ENCODE measurements at places on chromosomes 16 and 17.

DNA sequence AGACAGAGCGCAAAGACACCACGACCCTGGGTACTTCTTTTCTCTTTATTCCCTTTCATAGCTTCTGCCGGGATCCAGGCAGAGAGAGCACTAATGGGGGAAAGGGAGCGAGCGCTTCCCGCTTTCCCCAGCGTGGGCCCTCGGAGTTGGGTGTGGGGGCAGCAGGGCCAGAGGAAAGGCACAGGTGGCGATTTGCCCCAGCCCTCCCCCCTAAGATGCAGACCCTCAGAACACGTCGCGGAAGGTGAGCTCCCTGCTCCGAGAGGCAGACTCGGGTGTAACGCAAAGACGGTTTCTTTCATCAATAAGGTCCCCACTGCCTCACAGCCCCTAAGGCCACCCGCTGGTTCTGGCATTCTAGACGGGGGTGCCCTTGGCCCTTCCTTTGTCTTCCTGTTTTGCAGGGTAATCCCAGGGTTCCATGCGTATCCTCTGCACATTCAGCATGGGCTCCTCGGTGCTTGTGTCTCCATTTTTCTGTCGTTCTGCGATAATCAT lies 570 bp upstream of the NME3 start:
- DNase-seq, result peak; percentile 59

DNA sequence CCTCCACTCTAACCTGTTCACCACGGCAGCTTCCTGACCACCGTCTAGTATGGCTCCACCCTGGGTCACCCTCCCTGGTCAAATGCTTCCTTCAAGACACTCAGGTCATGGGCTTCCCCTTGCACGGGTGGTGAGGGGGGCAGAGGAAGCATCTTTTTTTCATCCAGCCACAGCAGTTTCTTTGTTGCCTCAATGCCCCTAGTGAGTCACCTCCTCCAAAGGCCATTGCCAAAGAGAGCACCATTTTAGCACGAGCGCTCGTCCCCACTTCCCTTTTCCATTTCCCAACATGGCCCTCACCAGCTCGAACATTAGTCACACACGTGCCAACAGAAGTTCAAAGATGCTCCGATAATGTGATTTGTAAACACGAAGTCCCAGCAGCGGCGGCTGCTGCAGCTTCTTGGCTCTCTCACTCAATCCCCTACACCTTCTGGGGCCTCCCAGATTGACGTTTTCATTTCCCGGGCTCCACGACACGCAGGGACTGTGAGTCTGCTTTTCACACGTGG lies 134.6 kb downstream of the GAS7 start:
- no peak for DNase-seq

DNA sequence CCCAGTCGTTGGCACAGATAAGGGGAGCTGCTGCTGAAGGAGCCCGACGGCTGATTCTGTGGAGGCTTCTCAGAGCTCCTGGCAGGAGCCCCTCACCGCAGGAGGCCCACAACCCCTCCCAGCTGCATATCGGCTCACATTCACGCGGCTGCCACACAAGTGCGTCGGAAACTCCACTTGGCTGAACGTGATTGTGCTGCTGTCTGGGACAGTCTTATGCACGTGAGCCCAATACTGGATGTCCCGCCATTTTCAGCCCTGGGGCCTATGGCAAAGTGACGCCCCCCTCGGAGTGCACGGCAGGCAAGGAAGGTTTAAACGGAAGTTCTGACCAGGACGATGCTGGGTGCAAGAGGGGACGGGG lies 8.7 kb upstream of the PITPNA start:
- no peak for DNase-seq

GRCh38 chr17:17497065-17497844 lies 1.1 kb upstream of the RASD1 start:
- DNase-seq, result no peak

DNA sequence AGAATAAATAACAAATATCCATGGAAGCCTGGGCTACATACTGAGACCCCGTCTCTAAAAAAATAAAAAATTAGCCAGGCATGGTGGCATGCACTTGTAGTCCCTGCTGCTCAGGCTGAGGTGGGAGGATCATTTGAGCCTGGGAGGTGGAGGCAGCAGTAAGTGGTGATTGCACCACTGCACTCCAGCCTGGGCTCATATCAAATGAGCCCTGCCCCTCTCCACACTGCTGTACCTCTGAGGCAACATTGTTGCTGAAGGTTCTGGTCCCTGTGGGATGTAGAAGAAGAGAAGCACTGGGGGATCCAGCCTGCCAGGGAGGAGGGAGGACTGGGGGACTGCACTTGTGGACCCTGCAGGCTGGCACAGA lies 11.4 kb upstream of the ARHGAP23 start:
- DNase-seq, result no peak

DNA sequence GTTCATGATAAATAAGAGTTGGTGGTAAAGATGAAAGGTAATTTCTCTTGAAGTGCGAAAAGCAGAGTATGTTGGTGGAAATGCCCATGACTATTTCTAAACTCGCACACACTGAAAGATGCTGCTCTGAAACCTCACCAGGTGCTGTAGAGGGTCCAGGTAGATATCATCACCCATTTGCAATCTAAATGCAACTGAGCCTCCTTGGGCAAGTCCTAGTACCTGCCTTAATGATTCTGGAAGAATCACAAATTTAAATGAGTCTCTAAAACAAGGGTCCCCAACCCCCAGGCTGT lies 5.9 kb upstream of the MMD start:
- DNase-seq, result no peak

GRCh38 chr17:44792276-44792675 lies 33.5 kb downstream of the ADAM11 start:
- no peak for DNase-seq

DNA sequence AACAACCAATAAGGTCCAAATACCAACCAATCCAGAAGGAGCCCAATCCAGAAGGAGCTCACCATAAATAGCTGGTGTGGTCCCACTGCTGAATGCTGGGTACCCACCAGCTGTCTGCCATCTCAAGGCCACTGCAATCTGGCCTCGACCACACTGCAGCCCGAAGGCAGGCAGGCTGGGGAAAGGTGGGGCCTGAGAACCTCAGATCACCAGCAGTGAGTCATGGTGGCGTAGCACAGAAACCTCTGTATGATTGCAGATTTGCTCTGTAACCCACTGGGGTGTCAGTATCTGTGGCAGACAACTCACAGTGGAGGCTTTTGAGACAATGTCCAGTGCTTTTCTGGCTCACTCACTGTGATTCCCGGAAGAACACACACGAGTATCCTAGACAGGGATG lies 14.7 kb upstream of the CMTR2 start:
- no peak for DNase-seq

DNA sequence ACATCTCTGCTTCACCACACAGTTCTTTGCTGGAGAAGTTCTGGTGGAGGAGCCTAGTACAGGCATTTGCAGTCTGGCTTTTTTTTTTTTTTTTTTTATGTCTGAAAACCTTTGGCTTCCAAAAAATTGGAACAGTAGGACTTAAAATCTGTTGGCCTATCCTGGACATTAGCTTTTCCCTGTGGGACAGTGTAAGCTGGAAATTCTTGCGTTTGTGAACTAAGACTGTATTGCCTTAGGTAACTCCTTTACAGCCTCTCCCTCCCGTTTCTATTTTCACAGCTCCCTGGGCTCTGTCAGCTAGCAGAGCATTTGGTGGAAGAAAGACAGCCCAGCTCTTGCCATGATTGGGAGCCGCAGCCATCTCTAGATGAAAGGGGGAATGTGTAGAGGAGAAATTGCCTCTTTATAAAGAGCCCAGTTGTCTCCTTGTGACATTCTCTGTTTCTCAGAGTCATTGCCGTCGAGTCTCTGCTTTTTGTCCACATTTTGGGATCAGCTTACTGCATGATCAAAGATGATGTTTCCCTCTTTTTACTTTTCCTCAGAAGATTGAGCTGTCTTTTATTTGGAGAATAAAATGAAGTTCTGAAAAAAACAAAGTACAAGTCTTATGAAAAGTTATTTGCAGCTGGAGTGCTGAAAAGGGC lies 227.5 kb downstream of the SPECC1 start:
- DNase-seq, result no peak

- peak; percentile 23 for DNase-seq
Measured at GRCh38 chr17:52673791-52674190, 515.3 kb upstream of the CA10 start.

DNA sequence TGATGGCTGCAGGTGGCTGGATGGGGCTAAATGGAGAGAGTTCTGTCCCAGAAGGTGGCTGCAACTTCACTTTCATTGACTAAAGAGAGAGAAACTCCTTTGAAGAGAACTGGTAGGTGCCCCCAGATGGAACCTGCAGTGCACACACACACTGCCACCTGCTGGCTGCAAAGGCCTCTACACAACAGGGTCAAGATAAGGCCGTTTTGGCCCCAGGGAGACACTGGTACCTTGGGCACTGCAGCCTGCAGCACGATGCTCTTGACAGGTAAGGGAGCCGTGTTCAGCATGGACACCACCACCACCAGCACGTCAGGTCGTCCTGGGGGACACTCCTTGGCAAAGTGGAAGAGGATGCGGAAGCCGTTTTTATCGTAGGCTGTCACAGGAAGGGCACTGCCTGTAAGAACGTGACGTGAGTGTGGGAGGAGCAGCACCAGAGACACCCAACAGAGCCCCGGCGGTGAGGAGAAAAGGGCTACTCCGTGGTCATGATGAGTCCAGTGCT lies 22.7 kb downstream of the GGA3 start:
- peak; percentile 83 for DNase-seq

GRCh38 chr16:81539009-81539758 lies 94.6 kb downstream of the CMIP start:
- DNase-seq, result no peak

DNA sequence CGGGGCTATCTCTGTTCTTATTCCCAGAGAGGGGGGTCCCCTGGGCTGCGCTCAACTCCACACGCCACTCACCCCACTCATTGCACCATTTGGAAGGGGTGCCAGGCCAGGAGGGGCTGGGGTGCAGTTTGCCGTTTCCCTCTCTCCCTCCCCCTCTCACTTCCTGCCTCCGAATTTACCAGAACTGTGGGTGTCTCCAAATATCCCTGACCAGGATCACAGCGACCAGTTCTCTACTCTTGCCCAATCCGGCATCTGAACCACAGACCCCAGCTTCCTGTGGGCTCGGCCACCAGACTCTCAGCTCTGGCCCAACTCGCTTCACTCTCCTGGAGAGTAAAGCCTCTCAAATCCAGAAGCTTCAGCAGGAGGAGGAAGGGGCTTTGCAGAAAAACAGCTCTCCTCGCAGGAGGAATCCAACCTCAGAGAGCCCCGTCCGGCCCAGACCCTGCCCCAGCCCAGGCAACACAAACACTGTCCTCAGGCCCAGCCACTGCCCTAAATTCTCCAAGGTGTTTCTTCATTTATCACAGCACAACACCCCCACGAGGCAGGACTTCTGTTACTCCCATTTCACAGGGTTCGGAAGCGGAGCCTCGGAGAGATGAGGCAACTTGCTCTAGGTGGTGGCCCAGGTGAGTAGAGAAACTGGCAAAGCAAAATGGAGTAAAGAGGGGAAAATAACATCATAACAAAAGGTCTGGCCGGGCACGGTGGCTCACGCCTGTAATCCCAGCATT lies 423 bp upstream of the ASGR2 start:
- DNase-seq, result no peak

- no peak for DNase-seq
Measured at GRCh38 chr17:17740615-17741348, 59.5 kb downstream of the RAI1 start.

DNA sequence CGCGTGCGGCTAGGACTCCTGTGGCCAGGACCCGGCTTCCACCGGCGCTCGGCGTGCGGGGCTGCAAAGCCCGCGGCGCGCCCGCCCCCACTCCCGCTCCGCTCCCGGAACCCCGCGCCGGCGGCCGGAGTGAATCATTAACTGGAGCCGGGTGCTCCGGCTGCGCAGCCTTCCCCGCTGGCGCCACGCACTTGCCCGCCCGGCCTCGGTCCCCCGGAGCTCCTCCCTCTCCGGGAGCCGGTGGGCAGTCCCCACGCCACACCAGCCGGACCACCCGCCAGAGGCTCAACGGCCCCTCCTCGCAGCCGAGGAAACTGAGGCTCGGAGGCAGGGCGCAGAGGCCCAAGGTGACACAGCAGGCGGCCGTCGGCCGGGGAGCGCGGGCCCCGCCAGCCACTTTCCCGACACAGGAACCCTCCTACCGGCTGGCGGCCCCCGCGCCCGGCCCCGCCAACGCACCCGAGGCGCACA lies 580 bp downstream of the BCAR1 start:
- DNase-seq, result no peak

- DNase-seq, result no peak
Measured at GRCh38 chr17:7411427-7411750, 3.7 kb downstream of the NLGN2 start.

All from mesendoderm (in vitro differentiated cells).